ENCODE measurements at places on chromosomes 7 and 10.

DNA sequence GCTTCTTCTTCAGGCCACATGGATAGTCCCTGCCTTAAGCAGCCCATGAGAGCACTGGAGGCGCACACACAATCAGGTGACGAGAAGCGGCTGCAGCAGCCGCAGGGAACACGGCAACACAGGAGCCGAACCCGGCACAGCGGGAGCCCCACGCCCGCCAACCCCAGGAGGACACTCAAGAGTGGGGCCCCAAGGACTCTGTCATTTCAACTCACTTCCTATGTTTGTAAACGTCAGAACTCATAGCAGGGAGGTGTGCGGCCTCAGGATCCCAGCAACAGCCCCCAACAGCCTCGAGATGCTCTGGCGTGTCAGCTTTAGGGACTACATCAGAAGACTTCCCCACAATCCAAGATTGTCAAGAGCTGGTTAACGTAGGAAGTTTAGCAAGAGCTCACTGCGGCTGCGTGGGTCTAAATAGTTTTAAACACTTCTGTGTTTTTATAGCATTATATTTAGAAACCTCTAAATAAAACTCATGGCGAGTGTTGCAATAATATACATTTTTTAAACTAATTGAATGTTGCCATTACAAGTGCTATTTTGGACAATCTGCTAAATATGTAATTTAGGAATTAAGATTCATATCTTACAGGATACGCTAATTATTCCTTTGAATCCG, 123.4 kb downstream of the MAD1L1 start:
- DNase-seq, result no peak

DNA sequence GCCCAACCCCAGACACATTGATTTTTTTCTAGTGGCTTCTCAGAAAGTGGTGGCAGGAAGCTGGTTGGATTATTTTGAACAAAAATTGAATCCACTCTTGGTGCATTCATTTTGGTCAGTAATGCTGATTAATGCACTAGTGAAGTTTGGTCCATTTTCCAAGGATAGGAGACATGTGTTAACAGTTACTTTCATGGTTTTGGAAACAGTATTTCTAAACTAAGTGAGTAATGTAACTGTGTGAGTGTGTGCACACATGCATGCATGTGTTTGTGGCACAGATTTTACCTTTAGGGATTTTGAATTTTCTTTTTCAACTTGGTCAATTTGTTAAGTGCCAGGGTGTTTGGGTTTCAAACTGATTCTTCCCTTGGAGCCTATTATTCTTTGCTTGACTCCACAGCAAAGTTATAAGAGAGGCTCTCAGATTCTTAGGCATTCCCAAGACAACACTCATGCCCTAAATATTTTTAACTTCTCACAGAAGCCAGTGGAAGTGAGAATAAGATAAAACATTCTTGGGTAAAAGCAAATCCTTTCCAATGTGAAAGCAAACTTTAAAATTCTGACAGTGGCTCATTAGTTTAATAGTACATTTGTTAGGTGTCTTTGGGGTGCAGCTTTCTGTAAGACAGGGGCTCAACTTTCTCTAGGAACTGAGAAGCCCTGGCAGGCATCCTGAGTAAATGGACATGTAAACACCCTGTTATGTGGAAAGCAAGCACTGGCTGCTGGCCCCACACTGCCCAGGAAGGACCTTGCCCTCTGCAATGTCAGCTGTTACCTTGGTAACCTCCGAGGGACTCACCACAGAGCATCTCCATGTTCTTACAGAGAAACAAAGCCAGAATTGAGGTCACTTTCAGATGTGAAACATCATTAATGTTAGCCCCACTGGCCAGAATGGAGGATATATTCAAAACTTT, 68.4 kb downstream of the ASAH2B start:
- no peak for DNase-seq

DNA sequence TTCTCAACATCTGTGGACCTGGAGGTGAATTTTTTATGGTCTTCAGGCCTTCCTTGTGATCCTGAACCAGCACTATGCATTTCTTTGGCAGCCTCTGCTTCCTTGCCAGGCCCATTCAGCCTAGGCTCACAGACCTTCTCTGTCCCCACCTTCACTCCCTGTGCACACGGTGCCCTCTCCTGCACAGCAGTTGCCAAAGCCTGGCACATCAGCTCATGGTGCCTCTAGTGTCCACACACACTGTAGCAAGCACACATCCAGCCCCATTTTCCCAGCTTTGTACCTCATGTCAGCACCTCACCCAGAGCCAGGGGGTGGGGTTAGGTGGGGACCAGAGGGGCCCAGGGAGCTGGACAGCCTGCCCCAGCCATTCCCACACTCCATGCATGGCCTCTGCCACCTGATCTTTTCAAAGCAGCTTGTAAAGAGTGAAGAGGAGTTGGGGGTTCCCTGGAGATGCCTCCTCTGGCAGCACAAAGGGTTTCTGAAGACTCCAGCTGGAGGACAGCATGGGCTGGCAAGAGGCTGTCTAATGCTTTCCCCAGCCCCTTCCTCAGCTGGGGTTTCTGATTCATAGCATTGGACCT, 57.9 kb upstream of the TMEM72 start:
- no peak for DNase-seq

GRCh38 chr7:11054033-11054432, 80.4 kb downstream of the PHF14 start:
- no peak for DNase-seq

- no peak for DNase-seq
These were observed 759 bp upstream of the ELAPOR2 start for GRCh38 chr7:87060288-87060537.

DNA sequence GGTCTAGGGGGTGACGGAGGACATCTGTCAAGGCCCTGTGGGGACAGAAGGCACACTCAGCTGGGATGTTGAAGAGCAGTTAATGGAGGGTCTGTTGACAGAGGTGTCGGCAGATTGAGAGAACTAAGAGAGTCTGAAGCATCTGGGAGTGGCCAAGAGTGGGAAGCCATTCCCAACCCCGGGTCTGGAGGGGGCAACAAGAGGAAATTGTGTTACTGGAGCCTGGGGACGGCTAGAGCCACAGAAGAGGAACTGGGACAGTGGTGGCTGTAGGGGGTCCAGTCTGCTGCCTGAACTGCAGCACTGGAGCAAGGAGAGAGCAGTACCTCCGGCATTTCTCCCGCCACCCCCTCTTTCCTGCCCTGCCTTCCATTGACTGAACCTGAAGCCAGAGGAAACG, 136.6 kb downstream of the CHN2 start:
- no peak for DNase-seq

GRCh38 chr10:132664407-132664806, 121.5 kb downstream of the NKX6-2 start:
- DNase-seq, result no peak

GRCh38 chr10:91420868-91421267, 10.7 kb downstream of the HECTD2 start:
- DNase-seq, result peak; percentile 65

- DNase-seq, result no peak
These were observed 16.6 kb downstream of the ANXA11 start for GRCh38 chr10:80188713-80189112.

DNA sequence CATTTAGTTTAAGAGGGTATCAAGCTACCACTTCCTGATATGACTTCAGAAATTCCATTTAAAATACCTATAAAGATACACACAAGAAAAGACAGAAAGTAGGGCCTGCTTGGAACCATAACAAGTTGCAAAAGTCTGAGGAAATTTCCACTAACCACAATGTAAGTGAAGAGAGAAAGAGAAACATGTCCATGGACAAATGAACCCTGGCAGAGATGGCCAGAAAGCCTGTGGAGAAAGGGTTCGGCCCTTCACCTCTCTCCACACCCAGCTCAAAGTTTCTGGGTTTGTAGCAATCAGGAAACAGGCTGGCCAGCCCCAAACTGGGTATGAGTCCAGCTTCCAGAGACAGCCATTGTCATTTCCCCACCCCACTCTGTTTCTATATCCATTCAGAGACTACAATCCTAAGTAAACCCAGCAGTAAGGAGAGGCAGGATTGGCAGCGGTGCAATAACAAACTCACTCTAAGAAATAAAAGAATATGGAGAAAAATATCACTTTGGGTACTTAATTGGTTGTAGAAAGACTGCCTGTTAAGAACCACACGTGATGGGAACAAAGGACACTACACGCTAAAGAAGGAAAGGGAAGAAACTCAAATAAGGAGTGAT, 71.1 kb downstream of the STK17A start:
- no peak for DNase-seq

DNA sequence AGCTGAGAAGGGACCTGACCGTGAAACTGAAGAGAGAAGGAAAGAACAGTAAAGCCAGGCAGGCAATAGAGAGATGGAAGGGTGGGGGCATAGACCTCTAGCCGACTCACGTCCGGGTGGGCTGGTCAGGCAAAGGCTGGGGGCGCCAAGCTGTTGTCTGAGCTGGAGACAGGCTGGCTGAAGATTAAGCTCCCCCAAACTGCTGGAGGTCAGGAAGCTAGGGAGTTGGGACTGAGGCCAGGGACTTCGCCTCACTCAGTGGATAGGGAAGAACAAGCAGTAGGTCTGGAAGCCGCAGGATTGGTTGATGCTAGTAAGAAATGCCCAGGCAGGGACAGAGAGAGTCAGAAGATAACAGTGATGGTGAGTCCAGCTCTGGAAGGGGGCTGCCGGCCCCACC, 5.3 kb downstream of the PITX3 start:
- DNase-seq, result no peak

DNA sequence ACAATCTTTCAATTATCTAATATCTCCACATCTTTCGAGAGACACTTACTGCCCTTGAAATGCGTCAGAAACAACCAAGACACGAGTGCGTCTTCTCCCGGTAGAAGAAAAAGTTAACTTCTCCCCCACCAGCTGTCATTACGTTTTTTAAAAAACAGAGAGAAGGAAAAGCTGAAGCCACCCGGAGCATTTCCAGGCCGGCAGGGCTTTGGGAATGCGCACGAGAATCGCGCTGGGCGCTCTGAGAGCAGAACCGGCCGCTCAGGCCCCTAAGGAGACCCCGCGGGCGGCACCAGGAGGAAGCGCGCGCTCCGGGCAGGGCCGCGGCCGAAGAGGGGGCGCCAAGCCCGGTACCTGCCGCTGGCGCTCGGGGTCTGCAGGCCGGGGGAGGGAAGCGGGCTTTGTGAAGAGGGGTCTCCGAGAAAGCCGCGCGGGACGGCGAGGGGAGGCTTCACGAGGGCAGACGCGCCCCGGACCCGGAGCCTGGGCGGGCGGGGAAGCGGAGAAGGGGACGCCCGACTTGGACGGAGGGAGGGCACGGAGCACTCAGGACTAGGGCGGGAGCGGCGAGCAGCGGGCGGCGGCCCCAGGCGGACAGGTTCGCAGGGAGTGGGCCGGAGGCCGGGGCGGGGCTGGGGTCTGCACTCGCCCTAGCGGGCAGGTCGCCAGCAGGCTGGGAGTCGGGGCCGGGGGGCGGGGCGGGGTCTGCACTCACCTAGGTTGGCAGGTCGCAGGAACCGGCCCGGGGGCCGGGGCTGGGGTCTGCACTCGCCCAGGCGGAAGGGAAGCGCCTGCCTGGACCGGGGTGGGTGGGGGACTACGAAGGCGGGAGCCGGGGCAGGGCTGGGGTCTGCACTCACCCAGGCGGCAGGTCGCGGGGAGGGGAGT, 932 bp downstream of the ESYT2 start:
- peak; percentile 44 for DNase-seq

GRCh38 chr7:33072471-33072870, 9.9 kb upstream of the NT5C3A start:
- no peak for DNase-seq

DNA sequence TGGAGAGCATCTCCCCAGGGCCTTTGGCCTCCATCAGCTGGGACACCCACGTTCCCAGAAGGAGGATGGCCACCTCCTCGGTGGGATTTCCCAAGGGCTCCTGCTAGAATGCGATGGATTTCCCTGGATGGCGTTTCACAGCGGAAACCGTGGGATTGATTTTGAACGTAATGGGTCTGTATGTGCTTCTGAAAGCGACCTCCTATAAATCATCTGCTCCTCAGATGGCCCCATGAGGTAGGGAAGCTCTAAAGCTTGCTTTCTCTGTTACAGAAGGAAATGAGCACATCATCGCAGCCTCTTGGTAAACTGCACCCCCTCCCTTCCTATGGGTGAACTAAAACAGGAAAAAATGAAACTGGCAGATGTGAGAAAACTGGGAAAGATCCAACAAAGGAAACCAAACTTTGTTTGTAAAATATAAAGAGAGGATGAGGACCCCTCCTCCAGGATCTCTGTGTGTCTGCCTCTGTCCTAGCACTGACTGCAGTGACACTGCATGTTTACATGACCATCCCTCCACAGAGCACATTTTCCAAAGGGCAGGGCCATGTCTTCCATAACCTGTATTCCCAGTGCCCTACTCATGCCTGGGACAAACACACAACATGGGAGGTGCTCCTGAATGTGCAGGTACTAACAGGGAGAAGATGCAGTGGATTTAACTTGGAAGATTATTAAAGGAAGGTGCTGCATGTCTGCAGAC, 57.6 kb downstream of the LYZL1 start:
- no peak for DNase-seq

GRCh38 chr10:63156236-63156635, 23.1 kb downstream of the NRBF2 start:
- no peak for DNase-seq

DNA sequence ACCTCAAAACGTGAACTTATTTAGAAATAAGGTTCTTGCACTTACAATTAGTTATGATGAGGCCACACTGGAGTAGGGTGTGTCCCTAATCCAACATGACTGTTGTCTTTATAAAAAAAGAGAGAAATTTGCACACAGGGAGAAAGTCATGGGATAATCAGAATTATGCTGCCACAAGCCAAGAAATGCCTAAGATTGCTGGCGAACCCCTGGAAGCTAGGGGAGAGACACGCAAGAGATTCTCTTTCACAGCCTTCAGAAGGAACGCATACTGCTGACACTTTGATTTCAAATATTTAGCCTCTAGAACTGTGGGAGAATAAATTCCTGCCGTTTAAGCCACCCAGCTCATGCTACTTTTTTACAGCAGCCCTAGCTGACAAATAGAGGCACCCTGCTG, 138.3 kb downstream of the CCDC71L start:
- no peak for DNase-seq

- no peak for DNase-seq
These were observed 30.8 kb upstream of the TMEM140 start for GRCh38 chr7:135117096-135117495.

DNA sequence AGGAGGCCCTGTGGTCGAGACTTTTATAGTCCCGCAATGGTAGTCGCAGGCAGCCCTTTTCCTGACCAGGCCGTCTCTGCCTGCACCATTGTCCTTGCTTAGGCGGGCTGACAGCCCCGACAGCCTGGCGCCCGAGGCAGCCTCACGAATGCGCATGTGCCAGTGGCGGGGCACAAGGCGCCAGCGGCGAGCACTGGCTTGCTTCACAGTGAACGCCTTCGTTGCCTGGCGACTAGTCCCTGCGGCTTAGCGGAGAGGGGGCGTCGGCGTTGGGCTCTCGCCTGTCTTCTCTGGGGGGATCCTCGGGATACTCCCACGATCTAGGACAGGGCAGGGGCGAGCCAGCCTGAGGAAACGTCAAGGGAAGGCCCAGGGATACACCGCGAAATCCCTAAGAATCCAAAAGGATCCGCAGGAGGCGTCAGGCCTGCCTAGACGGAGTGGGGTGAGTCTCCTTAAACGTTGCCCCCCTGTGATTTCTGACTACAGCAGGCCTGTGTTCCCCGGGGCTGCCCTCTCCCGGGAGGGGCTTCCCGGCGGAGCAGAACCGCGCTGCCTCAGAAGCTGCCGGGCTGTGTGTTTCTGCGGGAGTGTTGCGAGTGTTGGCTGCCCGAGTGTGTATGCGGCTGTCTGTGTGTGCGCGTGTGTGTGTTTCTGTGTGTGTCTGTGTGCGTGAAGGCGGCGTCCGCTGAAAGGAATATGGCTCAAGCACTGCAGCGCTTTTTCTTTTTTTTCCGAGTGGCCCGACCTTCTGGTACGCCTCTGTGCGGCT, 20.5 kb upstream of the ZNF273 start:
- no peak for DNase-seq

- peak; percentile 45 for DNase-seq
These were observed 164.6 kb downstream of the PTEN start for GRCh38 chr10:88028072-88028471.

All from OCI-M1 (cell line).